Chondrocyte (in vitro differentiated cells): ENCODE measurements at places on chromosomes 11 and 22. TPM values are rescaled to one million over a fixed set of nuclear protein-coding genes. Genes with fewer than 3 reads are reported as not detected.

SCO2 gene
- 4.4 to 5.4 TPM in 2 of 3 replicates, not detected in the other for total RNA-seq

CAVIN3 gene
- 40.9 to 123 TPM (median 120 TPM) in 3 replicates for total RNA-seq

DNA sequence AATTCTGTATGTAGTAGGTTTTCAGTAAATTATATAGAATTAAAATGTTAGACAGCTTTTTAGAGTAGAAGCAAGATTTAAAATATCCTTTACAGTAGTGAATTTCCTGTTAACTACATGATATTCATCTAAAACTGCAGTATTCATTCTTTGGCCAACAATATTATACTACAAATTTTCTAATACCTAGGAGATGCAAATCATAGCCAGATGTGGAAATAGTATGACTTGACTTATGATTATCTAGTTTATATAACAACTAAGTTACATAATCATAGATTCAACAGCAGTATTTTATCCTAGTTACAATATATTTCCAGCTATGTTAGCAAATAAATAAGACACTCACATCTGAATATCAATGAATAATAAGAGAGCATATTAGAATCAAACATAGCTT is 163.2 kb downstream of the MSANTD4 start:
- DNase-seq = no peak
- H3K36me3 ChIP-seq = no peaks in the 10 kb centered on the region
- peaks cover 35% of the 10 kb centered on the region for H3K27me3 ChIP-seq
- no peaks in the 10 kb centered on the region for H3K4me1 ChIP-seq

GNAZ gene
- 3.9 to 4.9 TPM (median 4.5 TPM) in 3 replicates for total RNA-seq
